Activated T-helper 1 cell treated with anti-CD3 and anti-CD28 coated beads, Interleukin-2, amount 50 U/mL, for 16 hours (primary cell): ENCODE measurements at places on chromosomes 6 and 20.

- no peak for DNase-seq
Measured at GRCh38 chr6:144415014-144415413, 129.9 kb downstream of the UTRN start.

- DNase-seq = no peak
Measured at GRCh38 chr6:15523679-15524630, 138.9 kb downstream of the DTNBP1 start.

DNA sequence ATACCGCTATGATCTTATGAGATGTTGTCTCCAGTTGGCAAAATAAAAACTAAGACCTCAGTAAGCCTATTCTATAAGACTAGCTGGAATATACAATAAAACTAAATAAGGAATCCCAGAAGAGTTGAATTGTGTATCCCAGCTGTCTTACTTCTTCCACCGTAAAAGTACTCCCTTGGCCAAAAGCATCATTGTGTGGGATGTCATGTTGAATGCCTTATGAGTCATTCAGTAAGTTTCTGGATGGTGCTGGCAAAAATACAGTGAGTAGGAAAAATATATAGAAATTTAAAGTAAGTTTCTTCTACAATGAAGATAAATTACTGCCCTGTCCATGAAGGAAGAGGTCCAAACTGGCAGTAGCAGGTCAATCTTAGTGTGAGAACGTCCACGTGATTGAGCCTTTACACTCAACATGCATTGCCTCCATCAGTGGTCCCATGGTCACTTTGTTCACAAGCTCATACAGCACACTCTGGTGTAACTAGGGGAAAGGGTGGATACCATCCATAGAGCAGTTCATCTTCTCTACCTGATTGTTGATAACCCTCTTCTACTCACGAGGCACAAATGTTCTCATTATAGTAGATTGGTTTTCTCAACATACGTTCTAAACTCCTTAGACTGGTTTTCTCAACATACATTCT, 13.7 kb upstream of the ZNF318 start:
- no peak for DNase-seq

GRCh38 chr6:148986608-148987007, 239.8 kb downstream of the UST start:
- no peak for DNase-seq

GRCh38 chr20:41140226-41141133, 3.1 kb downstream of the PLCG1 start:
- no peak for DNase-seq

DNA sequence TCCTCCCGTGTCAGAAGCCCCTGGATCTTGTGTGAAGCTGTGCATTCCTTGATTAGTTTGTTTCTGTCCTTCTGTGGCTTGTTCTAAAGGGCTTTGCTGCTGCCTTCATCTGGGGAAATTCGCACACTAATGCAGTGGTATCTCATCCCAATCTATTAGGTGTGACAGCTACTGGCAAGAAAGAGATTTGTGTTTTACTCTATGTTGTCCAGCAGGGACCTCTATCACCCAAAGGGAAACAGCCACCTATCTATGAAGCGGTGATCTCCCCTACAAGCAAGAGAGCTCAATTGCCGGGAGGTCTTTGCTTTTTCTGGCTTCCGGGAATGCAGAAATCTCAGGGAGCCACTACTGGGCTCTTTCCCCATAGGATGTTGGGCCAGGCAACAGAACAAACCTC, 151.8 kb downstream of the NRN1 start:
- no peak for DNase-seq

DNA sequence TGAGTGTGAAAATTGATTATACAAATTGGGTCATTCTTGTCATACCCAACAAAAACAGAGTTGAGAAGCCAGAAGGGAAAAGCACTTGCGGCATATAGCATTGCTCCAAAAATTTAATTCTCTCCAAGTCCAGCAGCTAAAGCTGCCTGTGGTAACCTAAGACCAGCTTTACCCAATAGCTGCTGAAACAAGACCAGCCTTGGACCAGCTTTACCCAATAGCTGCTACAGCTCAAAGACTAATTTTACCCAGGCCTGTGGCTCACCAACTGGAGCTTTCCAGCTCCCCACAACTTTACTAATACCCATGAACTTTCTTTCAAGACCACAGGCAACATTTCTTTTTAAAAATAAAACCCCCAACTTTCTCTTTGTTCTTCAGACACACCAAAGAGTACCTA, 32.8 kb upstream of the ZNF133 start:
- DNase-seq = no peak

DNA sequence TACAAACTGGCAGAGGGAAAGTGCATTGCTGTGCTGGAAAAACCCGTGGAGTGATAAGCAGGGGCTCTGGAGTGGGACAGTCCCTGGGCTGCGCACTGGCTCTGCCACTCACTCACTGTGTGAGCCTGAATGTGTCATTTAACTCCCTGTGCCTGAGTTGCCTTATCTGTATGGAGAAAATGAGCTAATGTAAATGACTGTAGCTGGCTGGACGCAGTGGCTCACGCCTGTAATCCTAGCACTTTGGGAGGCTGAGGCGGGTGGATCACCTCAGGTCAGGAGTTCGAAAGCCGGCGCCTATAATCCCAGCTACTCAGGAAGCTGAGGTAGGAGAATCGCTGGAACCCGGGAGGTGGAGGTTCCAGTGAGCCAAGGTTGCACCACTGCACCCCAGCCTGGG, 18.4 kb upstream of the RPN2 start:
- DNase-seq = no peak

- DNase-seq = no peak
Measured at GRCh38 chr6:17591287-17591686, 8.8 kb upstream of the FAM8A1 start.

DNA sequence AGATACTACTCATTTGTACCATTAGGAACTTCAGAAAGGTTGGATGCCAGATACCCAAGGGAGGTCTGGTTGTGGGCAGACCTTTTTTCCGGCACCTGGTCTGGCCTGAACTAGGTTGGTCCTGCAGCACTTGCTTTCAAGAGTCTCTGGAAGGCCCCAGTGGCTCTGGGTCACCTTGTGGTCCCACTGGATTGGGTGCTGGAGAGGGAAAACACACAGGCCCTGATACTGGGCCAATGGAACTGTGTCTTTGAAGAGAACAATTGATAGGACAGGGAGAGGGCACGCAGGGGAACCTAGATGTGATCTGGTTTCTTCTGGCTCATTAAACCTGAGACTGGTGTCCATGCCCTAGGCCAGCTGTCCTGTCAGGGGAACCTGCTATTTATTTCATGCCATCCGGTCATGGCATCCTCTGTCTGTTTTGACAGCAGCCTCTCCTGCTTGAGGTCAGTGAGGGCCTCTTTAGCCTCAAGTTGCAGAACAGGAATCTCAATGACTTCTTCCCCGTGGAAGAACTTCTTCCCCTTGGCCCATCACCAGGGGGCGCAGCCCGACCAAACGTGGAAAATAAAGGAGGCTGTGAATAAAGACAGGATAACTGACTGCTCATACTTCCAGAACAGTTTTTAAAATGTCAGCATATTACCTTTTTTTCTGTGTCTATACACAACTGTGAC, 25.0 kb downstream of the TAF8 start:
- peak; percentile 32 for DNase-seq

DNA sequence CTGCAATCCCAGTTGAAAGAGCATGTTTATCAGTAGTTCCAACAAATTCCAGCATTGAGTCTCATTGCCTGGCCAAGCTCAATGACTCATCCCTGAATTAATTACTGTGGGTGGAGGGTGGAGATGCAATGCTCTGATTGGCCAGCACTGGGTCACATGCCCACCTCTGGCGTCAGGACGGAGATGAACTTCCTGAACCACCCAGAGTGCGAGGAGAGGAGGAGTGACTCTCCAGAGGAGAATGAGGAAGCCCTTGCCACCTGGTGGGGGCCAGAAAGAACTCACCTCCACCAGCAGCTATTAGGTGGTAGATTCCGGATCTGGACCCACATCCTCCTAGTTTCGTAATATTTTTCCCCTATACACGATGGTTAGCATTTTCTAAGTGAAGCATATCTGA, 283.9 kb downstream of the TBC1D7 start:
- DNase-seq = no peak

- no peak for DNase-seq
Measured at GRCh38 chr20:20561172-20561571, 151.3 kb downstream of the RALGAPA2 start.

DNA sequence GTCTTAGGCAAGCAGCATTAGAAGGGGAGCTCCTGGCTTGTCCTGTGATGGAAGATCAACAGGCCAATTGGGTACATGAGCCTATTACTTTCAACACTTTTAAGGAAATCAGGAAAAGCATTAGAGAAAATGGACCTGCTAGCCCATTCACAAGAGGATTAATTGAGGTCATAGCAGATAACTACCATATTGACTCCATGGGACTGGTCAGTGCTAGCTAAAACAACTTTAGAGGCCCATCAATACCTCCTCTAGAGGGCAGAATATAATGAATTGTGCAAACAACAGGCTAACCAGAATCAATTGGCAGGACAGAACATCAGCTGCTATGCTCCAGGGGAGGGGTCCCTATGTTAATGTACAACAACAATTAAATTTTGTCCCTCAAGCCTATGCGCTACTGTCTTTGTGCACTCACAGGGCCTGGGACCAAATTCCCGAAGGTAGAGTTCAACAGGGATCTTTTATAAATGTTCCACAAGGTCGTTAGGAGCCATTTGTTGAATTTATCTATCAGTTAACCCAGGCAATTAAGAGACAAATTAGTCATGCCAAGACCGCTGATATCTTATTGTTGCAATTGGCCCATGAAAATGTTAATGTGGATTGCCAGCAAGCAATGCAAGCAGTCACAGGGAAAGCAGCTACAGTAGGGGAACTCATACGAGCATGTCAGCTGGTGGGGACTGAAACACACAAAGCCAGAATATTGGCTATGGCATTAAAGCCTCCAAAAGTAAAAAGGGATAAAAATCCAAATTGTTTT, 106.6 kb upstream of the BTN3A2 start:
- DNase-seq = no peak

DNA sequence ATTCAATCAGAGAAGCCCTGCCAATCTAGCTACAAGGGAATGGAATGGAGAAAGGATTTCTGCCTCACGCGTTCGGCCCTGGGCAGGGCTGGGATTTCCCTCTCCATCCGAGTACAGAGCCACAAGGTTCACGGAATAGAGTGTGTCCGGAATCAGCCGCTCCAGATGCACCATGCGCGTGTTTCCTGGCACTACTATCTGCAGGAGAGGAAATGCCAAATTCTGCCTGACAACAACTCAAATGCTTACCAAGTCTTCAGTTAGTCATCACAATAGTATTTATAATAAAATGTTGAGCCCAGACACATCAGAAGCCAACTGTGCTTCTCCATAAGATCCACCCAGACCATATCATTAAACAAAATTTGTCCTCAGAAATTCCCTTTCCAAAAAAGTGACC, 75.1 kb downstream of the COL12A1 start:
- DNase-seq = no peak

DNA sequence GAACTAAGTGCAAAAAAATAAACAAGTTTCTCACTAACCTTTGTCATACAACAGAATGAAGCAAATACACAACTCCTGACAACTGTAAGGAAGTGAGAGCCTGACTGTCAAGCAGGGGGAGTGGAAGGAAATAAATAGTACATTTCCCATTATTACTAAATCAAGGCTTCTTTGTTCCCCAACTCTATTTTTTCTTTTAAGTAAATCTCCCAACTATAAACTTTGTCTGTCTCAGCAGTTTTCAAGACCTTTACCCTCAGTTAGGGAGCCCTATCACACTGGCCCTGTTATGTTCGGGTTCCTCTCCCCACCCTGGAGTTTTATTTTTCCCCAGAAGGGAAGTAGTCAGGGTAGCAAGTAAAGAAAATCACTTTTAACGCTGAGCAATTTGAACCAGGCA, 24.1 kb upstream of the IPCEF1 start:
- DNase-seq = no peak

- no peak for DNase-seq
Measured at GRCh38 chr20:58723628-58723984, 31.0 kb downstream of the NPEPL1 start.

GRCh38 chr6:51542475-51542874, 544.9 kb downstream of the PKHD1 start:
- no peak for DNase-seq

- no peak for DNase-seq
Measured at GRCh38 chr6:20198775-20199174, 13.5 kb downstream of the MBOAT1 start.

DNA sequence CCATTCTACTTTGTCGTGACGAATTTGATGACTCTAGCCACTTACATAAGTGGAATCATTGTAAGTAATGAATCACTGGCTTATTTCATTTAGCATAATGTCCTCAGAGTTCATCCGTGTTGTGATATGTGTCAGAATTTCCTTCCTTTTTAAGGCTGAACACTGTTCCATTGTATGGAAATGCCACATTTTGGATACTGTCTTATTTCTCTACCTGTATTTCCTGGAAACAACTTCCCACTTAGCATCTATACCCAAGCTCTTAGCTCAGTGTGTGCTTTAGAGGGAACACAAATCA, 28.8 kb upstream of the GGTLC1 start:
- no peak for DNase-seq

- DNase-seq = no peak
Measured at GRCh38 chr20:63444548-63444947, 27.9 kb downstream of the KCNQ2 start.

GRCh38 chr20:20490673-20491072, 122.8 kb downstream of the INSM1 start:
- DNase-seq = no peak

DNA sequence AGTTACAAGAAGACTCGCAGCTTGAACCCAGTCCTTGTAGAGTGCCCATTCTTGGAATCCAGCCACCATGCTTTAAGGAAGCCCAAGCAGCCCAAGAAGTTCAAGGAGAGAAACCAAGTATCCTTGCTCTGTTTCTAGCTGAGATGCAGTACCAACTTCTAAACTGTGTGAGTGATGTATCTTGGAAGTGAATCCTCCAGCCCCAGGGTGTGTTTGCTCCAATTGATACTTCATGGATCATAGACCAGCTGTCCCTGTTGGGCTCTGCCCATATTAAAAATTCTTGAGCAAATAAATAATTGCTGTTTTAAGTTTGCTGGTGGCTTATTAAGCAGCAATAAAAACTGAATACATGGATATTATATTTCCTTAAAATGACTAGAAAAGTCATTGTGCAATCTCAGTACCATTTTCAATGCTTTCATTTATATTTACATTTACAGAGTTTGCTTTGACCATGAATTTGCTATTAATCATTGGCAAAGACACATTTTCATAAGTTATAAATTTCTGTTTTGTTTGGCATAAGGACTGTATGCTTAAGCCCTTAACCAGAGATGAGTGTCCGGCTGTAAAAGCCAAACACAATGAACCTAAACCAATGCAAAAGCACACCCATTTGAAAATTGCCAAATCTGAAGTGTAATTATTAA, 9.2 kb downstream of the SPTLC3 start:
- no peak for DNase-seq

DNA sequence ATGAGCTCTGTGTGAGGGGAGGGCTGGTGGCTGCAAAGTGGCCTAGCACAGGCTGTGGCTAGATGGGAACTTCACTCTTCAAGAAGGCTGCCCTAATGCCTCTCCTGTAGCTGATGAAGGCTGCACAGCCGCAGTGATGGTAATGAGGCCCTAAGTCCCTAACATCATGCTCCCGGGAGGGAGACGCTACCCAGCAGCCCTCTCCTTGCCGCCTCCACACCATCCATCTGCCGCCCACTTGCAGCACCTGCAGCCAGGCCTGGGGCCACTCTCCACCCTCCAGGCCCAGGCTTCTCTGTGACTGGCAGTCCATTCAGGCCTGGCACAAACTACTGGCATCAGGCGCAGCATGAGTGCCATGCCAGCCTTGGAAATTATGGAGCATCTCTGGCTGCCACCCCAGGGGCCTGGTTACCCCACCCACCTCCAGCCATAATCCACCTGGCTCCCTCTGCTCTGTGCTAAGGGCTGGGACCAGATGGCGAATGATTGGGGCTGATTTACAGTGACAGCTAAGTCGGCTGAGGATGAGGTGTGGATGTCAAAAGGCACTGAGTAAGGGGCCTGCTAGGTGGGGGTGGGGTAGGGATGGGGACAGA, 284.2 kb downstream of the LRFN2 start:
- DNase-seq = no peak
